ENCODE measurements at places on chromosomes 4 and X.

DNA sequence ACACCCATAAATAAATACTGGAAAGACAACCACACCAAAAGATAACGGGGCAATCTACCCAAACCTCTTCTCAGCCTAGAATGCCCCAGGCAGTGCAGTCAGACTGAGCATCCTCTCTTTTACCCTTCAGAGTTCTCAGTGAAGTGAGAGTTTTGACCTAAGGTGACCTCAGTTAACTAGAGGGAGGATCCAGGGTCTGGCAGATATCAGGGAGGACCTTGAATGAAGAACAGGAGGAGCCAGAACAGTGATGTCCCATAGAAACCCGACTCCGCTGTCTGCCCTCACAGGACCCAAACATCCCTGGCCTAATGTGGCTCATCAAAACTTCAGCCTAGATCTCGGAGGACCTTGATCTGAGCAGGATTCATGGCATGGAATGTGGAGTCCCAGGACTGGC, at the start of gene MAGEB3:
MAGEB3 (plus strand) TSS at position 263 of the 400 bp plus-strand sequence. CDS start 5,268 bp downstream, outside the sequence.
- DNase-seq, result no peak

GRCh38 chrX:19673375-19674040, 158.2 kb upstream of the MAP3K15 start:
- DNase-seq, result no peak

- DNase-seq, result no peak
These were observed 153.2 kb downstream of the GALNTL6 start for GRCh38 chr4:171966356-171966755.

- no peak for DNase-seq
These were observed 39.0 kb downstream of the ATOH1 start for GRCh38 chr4:93867416-93868001.

- no peak for DNase-seq
These were observed 182.1 kb upstream of the TET2 start for GRCh38 chr4:104964410-104965175.

DNA sequence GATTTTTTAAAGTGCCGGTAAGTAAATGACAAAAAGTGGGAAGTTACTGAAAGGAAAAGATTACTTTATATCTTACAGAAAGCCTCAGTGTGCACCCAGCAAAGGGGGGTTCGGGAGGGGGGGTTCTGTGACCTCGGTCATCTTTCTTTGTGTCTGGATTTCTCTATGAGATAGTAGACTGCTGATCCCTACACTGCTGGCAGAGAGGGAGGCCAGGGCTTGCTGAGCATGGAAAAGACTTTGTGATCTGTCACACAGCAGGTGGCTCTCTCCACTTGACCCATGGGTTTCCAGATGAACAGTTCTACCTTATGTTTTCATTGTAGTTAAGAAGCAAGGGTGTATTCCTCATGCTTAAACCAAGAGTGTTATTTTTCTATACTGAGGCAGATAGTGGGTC, 475.6 kb downstream of the PCDH10 start:
- no peak for DNase-seq

GRCh38 chr4:48604527-48604926, 114.5 kb downstream of the ZAR1 start:
- DNase-seq, result no peak

- DNase-seq, result no peak
These were observed 9.4 kb downstream of the AIMP1 start for GRCh38 chr4:106325800-106326199.

GRCh38 chrX:11210415-11210801, 82.8 kb upstream of the AMELX start:
- DNase-seq, result no peak

GRCh38 chrX:138925330-138925729, 213.8 kb upstream of the FGF13 start:
- DNase-seq, result no peak

- DNase-seq, result peak; percentile 55
These were observed at the start of gene CD40LG for GRCh38 chrX:136647677-136648360. Gene CD40LG (plus strand): TSS chrX:136648158. CDS start chrX:136648249, 91 bp downstream.

- DNase-seq, result no peak
These were observed 77.4 kb downstream of the MBNL3 start for GRCh38 chrX:132411310-132411977.

GRCh38 chrX:71573590-71573989, 4.6 kb upstream of the GCNA start:
- no peak for DNase-seq

DNA sequence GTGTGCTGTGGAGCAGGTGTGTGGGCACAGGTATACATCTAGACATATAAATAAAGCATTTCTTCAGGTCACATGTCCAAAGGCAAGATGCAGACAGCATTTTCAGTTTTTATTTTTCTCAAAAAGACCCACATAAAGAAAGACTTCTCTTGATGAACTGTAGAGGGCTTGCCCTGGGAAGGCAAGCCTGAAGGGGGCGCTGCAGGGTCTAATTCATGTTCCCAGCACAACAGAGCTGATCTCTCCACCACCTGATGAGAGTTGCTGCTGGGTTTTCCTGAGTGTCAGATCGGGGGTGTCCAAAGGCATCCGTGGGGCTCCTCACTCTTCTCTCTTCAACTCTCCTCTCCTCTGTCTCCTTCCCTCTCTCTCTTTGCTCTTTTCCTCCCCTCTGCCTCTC, 26.6 kb downstream of the ADRA2C start:
- DNase-seq, result peak; percentile 18

- no peak for DNase-seq
These were observed at the start of gene APELA for GRCh38 chr4:164876700-164877324. Gene APELA (plus strand): TSS chr4:164877178. CDS start chr4:164877332, 154 bp downstream.

DNA sequence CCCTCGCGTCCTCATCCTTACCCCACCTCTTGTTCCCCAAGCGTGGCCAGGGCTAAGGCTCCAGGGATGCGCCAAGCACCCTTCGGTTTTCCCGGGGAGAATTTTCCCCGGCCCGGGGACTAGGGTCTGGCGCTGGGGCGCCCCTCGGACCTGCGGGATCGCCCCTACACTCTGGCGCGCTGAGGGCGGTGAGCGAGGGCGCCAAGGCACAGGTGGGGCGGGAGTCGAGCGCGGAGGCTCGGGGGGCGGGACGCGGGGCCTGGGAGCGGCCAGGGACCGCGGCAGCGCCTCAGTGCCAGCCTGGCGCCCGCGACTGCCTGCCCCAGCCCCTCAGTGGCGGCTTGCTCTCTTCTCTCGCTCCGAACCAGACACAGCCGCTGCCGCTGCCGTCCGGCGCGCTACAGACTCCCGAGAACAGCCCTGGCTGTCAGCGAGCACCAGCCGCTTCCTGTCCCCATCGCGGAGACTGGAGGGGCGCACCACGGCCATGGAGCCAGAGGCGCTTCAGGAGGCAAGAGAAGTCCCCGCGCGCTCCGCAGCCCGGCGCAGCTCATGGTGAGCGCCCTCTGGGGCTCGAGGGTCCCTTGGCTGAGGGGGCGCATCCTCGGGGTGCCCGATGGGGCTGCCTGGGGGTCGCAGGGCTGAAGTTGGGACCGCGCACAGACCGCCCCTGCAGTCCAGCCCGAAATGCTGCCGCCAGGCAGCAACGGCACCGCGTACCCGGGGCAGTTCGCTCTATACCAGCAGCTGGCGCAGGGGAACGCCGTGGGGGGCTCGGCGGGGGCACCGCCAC, at the start of gene DRD5:
DRD5 (plus strand) TSS at position 292 of the 793 bp plus-strand sequence; CDS start at position 688, 396 bp downstream.
- no peak for DNase-seq

GRCh38 chr4:46870411-46870810, 38.6 kb downstream of the COX7B2 start:
- no peak for DNase-seq

- DNase-seq, result no peak
These were observed 7.6 kb downstream of the FABP2 start for GRCh38 chr4:119314356-119314755.

GRCh38 chr4:72110886-72111285, 79.1 kb downstream of the NPFFR2 start:
- DNase-seq, result no peak

DNA sequence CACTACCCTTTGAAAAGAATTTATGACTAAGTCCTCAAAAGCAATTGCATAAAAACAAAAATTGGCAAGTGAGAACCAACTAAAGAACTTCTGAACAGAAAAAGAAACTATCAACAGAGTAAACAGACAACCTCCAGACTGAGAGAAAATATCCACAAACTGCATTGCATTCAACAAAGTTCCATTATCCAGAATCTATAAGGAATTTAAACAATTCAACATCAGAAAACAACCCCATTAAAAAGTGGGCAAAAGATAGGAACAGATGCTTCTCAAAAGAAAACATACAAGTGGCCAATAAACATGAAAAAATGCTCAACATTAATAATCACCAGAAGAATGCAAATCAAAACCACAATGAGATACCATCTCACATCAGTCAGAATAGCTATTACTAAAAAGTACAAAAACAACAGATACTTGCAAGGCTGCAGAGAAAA, 130.2 kb downstream of the GASK1B start:
- DNase-seq, result no peak

DNA sequence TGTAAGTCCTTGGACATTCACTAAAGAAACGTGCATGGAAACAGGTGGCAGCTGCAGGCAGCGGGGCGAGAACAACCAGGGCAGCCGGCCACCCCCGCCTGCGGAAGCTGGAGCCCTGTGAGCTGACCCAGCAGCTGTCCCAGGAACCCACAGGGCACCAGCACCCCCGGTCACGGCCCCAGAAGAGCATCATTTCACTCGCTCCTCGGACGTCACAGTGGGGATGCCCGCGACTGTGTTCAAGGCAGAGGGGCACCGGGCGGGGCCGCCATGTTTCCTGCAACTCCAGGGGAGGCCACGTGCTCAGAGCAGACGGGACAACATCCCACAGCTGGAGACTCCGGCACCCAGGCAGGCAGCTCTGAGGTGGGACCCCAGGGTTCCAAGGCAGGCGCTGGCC, 45.0 kb upstream of the CPLX1 start:
- DNase-seq, result no peak

GRCh38 chr4:189404271-189404670, 536.4 kb upstream of the FRG1 start:
- DNase-seq, result no peak

DNA sequence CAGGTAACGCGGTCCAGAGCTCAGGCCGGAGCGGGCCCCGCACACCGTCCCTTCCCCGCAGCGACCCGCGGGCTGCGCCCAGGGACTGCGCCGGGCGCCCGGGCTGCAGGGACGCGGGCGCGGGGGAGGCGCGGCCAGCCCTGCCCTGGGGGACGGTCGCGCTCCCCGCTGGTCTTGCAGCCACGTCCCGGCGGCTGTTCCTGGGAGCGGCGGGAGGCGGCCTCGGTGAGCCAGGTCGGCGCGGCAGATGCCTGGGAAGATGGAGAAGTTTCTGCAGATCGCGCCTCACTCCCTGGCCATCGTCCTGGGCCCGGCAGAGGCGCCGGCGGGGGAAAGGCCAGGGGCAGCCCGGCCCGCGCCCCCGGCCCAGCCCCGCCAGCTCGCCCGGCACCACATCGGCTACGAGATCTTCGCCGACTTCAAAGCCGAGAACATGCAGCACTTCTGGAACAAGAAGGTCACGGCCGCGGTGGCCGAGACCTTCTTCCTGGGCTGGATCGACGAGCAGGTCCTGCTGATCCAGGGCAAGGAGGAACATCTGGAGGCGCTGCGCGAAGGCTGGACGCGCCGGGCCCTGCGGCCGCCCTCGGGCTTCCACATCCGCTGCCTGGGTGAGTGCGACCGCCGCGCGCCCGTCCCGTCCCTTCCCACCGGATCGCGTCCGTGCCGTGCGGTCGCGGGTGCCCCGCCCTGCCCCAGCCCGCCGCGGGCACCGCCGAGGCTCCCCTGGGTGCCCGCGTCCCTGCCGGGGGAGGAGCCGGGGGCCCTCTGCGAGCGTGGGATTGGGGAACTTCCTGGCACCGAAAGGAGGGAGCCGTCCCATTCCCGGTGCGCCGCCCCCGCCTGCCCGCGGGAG, 107.4 kb upstream of the STOX2 start:
- DNase-seq, result peak; percentile 18

GRCh38 chr4:24689212-24689611, 104.9 kb upstream of the DHX15 start:
- DNase-seq, result no peak

DNA sequence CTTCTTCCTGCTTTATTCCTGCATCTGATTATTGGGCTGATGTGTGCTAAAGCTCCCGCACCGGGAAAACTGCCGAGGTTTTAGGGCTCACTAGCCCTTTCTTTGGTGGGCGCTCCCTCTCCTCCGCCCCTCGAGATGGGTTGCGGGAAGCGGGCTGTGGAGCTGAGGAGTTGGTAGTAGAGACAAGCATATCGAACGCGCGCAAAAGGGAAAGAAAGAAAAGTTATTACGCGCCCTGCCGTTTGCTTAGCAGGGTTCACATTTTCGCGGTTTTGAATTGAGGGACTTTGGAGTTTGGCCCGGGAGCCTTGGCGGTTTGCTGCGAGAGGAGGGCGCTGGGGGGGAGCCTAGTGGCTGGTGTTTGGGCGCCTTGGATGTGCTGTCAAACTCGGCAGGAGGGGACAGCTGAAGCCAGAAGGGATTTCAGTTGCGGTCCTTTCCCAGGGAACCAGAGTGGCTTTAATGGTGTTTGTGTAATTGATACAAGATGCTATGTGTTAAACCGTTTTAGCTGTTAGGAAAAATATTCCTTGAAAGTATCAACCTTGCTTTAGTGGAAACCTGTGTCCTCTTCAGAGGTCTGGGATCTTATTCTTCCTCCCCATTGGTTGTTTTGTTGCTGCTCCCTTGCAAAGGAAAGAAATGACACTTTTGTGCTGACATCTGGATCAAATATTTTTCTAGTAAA, 1.1 kb downstream of the GAB1 start:
- peak; percentile 9 for DNase-seq

- peak; percentile 24 for DNase-seq
These were observed 2.5 kb upstream of the USP27X start for GRCh38 chrX:49876750-49877149.

- no peak for DNase-seq
These were observed 557.0 kb upstream of the GALNTL6 start for GRCh38 chr4:171256223-171256622.

- DNase-seq, result no peak
These were observed 46.1 kb upstream of the NAP1L5 start for GRCh38 chr4:88743696-88744095.

DNA sequence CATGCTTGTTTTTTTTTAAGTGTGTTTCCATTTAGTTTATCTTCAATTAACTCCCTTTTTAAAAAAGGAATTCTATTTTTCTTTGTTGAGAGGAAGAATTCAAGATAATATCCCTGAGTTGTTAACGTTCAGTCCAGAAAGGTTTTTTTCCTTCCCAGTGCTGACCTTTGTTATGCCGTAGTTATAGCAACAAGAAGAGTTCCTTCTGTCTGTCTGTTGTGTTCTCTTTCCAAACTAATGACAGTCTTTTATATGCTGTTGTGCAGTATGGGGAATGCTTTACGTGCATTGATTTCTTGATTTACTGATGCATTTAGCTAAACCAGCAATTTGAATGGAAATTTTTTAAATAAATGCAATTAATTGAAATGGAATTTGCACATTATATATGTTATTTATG, 6.6 kb upstream of the CXXC4 start:
- no peak for DNase-seq

GRCh38 chr4:165481053-165481835, 102.4 kb downstream of the CPE start:
- no peak for DNase-seq

DNA sequence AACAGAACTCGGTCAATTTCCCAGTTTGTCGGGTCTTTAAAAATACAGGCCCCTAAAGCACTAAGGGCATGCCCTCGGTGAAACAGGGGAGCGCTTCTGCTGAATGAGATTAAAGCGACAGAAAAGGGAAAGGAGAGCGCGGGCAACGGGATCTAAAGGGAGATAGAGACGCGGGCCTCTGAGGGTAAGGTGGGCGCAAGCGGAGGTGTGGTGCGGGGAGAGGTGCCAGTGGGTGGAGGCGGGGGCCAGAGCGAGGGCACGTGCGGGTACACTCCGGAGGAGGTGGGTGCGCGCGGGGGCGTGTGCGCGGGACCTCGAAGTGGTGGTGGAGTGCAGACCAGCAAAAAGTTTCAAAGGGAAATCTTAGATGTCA, 787 bp upstream of the TET2 start:
- DNase-seq, result peak; percentile 44

GRCh38 chr4:16111533-16111932, 27.7 kb upstream of the PROM1 start:
- DNase-seq, result no peak

- DNase-seq, result no peak
These were observed 50.5 kb upstream of the GUCY1A1 start for GRCh38 chr4:155616117-155616516.
